Fibroblast of skin of back (primary cell): ENCODE measurements at places on chromosomes 2 and 18.
A peak's percentile ranks its signal among the peaks of the same experiment; 100 is the strongest.

DNA sequence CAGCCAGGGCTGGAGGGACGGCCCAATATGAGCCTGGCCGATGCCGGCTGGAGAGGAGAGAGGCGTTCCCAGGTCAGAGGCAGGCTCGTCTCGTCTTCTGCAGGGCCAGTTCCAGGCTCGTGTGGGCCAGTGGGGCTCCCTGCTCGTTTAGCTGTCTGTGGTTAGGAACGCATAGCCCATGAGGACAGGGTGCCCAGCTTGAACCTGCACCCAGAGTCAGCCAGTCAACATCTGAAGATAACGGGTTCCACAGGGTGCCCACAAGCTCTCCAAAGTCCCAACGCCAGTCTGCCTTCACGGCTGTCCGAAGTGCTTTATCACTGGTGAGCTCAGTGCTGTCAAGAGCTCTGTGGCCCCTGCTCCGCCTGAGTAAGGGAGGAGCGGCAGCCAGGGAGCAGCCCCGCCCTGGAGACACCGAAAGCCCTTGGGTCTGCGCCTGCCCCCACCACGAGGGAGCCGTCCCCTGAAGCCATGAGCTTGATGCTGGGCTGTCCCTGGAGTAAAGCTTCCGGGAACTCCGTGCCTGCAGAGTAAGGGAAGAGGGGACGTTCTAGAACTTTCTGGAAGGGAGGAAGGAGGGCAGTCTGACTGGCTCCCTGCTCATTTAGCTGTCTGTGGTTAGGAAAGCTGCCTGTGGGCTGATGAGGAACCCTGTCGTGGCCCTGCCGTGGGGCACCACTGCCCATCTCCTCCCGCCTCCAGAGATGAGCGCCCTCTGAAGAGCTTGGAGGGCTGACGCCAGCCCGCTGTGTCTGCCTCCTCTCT lies 2.7 kb upstream of the HSBP1L1 start:
- no peak for DNase-seq

DNA sequence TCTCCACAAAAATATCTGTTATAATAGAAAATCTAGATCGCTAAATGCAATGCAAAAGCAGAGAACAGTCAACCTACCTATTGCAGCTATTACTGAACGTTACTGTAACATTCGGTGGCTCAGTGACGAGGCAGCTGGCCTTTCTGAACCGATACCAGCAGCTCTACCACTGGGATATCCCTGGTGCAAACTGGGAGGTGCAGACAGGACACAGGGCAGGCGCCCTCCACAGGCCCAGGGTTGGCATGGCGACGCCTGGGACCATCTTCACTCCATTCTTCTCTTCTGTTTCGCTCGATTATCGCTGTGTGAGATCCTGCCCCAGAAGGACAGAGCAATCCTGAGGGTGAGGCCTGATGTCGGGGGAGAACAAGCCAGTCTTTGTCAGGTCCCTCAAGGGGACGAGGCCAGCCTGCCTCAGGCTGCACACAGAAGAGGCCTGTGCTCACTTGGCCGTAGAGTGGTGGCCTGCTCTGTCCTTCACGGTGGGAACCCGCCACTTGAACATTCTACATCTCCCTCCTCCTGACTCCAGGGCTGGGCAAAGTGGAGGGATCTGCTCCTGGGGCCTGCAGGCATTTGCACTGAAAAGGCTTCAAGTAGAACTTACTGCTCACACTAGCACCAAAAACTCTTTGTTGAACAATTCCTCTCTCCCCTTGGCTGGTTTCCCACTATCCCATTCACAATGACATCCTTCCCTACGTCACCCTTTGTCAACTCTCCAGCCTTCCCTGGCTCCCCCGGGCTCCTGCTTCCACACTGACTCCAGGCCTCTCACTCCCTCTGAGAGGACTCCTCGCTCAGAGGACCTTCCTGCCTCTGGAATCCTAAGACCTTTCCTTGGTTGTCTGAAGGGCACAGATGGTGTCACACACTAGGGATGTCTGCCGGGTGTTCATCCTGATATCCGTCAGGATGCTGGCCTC lies 49.7 kb downstream of the CYRIA start:
- no peak for DNase-seq

DNA sequence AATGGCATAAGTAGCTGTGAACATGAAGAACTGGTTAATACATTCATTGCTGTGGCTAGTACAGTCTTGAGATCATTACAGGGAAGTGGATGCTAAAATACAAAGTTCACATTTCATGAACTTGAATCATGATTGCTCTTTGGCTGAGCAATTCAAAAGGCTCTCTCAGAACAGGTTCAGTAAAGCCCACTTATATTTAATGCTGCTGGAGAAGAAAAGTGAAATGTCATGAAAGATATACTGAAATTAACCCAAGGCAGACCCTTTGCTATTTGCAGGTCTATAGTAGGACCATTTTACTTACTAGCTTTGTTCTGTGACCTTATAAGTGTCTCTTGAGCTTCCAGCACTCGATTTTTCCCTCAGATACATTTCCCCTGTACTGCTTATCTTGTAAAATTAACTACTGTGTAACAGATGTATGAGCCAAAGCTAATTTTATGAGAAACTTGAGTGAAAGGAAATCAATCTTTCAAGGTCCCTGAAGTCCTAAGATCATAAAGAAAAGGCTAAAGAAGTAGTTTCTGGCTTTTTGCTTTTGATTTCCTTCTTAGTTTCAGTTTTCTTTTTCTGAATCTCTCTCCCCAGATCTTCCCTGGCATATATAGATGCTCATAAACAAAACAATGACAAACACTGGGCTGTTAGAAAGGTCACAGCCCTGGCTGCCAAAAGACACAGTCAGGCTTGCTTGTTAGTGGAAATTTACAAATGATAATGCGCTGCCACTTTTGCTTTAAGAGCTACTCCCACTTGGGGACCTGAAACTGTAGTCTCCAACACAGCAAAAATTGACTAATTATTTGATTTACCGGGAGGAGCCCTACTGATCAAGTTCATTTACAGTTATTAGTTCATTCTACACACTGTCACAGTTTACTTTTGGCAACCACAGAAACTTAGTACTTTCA lies 132.7 kb upstream of the XPO1 start:
- DNase-seq: no peak

GRCh38 chr2:121596221-121597080 lies 52.8 kb downstream of the CLASP1 start:
- peak; percentile 64 for DNase-seq

DNA sequence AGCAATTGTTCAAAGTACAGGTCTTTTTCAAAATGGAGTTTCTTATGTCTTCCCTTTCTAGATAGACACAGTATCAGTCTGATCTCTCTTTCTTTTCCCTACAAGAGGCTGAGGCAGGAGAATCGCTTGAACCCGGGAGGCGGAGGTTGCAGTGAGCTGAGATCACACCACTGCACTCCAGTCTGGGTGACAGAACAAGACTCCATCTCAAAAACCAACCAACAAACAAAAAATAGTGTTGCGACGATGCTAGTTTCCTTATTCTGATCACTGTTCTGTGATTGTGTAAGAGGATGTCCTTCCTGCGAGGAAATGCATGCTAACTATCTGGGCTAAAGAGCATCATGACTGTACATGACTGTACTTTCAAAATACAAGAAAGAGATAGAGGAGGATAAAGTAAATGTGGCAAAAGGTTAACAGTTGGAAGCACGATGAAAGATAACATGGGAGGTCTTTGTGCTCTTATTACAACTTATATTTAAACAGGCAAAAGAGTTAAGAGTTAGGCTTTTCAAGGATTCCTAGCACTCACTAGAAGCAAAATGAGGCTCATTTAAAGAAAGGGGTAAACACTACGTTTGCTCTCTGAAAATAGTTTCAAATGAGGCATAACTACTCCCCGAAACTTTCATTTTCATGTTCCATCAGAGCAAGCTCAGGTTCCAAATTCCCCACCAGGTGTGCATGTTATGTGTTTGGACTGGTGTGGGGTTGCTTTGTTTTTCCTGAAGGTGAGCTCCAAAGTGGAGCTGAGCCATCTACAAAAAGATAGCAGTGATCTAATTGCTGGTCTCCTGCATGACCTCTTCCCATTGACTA lies 23.8 kb downstream of the SOWAHC start:
- DNase-seq: no peak

- DNase-seq: peak; percentile 8
Observed at GRCh38 chr2:188189356-188189755, 102.3 kb upstream of the GULP1 start.

GRCh38 chr2:86224645-86225355 lies 25.5 kb downstream of the MRPL35 start:
- no peak for DNase-seq

- DNase-seq: peak; percentile 86
Observed at GRCh38 chr18:67794521-67794920, 278.0 kb upstream of the DSEL start.

DNA sequence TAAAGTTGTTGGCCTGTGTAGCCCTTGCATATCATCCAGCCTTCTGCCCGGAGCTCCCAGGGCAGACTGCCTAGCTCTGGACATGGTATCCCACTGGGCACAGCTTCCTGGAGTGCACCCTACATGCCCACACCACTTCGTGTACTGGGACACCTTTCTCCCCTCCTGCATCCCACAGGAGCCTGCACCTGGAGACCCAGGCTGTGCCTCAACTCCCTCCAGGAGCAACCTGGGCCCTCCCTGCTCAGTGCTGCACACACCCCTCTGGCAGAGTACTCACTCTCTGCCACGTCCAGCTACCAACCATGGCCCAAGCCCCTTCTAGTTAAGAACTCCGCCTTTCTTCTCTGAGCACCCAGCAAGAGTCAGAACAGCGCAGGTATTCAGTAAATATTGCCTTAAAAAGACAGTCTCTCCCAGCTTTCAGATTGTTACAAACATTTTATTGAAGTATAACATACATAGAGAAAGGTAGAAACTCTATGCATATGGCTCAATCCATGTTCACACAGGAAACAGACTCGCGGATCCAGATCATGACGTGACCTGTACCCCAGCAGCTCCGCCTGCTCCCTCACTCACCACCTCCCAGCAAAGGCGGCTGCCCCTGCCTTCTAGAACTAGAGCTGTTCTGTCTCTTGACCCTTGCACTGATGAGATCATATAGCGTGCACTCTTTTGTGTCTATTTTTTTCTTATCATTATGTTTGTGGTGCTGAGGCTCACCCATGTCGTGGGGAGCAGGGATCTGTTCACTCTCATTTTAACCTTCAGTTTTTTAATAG lies 98.4 kb upstream of the MYCN start:
- DNase-seq: no peak

GRCh38 chr2:69375494-69376353 lies 11.3 kb downstream of the GFPT1 start:
- DNase-seq: peak; percentile 51

DNA sequence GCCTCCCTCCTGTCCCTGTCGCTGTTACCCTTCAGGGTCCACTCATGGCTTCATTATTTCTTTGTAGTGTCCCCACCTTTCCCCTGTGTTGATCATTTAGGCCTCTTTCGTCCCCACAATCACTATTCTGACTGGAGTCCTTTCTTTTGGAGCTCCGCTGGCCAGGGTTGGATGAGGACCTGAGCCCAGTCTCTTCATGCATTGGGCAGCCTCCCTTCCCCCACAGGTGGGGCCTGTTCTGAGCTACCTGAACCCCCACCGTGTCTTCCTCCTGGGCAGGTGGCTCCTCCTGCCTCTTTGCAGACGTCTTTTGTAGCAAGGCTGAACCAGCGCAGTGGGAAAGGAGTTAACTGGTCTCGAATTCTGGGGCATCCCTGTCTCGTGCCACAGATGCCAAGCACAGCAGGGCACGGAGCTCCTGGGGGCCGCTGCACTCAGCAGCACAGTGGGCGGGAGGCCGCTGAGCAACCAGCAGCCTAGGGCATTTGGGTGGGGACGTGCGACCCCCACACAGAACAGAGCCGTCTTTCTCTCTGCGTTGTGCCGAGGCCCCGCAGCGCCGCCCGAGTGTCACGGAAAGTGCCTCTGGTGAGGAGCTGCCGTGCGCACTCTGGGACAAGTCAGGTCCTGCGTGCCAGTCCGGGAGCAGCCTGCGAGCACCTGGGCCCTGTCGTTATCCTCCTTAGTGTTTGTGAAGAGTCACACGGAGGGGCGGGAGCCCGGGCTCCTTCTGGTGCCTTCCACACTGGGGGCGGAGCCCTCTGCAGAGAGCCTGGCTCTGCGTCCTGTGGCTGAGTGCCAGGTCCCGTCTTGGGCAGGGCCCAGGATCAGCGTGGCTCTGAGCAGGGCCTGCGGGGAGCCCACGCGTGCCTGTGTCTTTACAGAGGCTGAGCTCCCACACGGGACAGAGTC lies 130.1 kb downstream of the NFATC1 start:
- DNase-seq: peak; percentile 33

GRCh38 chr2:47313728-47314127 lies 89.2 kb upstream of the MSH2 start:
- no peak for DNase-seq

GRCh38 chr2:214135966-214136365 lies 274.9 kb upstream of the VWC2L start:
- peak; percentile 2 for DNase-seq

GRCh38 chr2:196546151-196546919 lies 93.2 kb upstream of the CCDC150 start:
- DNase-seq: no peak

DNA sequence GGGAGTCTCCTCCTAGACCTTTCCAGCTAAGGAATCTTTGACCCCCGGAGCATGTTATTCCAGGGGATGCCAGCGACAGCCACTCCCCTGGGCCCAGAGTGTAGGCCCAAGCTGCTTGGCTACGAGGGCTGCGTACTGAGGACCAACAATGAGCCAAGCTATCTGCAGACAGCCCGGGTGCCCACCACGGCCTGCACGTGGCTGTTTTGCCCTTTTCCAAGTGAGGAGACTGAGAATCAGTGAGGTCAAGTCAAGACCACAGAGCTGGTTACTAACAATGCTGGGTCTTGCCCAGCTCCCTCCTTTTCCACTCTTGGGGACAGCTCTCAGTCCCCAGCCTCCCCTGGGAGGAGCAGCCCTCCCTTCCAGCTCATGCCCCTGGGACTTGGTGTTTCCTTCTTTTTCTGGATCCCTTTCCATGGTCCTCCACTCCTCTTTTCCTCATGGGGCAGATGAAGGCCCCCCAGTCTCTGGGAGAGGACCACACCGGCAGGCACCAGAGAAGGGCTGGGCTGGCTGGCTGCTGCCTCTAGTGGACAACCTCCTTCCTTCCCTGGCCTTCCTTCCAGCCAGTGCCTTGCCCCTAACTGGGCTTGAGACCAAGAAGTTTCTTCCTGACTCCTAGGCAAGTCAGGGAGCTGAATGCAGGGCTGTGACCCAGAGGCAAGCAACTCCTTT lies 550 bp upstream of the MALL start:
- peak; percentile 54 for DNase-seq

- DNase-seq: no peak
Observed at GRCh38 chr2:151347906-151348305, 9.5 kb upstream of the TNFAIP6 start.

DNA sequence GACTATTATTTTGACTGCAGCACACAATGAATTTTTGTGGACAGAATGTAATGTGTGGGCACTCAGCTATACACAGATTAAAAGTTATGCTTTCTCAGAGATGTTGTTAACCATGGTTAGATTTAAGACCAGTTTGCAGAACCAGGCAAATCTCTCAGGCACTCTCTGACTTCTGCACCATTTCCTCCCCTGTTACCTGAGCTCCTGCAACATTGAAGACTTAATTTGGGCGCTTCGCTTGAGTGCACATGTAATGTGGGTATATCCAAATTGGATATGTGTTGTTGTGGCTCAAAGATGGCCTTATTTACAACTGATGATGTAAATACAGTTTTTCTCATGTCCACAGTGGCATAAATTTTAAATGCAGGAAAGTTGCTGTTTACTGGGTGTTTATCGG lies 469.4 kb downstream of the PTPRM start:
- DNase-seq: no peak

GRCh38 chr18:3397031-3397750 lies 52.8 kb upstream of the TGIF1 start:
- DNase-seq: no peak

GRCh38 chr18:34707670-34708069 lies 2.4 kb upstream of the DTNA start:
- peak; percentile 95 for DNase-seq
